MCF 10A (cell line): ENCODE measurements at places on chromosomes 4 and X. TPM values are rescaled to one million over a fixed set of nuclear protein-coding genes. Genes with fewer than 3 reads are reported as not detected.

DNA sequence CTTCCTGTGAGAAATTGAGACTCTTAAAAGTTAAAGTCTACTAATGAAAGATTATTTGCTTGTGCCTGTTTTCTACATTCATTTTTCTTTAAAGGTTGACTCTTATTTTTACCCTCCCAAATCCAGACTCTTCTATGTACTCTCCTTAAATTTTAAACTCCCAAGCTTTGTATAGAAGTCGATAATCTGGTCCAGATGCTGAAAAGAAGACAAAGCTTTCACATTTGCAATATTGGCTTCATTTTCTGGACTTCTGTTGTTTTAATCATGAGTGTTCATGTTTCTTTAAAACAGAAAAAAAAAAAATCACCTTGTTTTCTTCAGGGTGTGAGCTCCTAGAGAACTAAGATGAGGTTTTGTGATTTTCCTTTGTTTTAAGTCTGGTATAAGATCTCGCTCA lies 53.2 kb upstream of the TBC1D14 start:
- H3K27me3 ChIP-seq: no peaks in the 10 kb centered on the region
- H3K4me1 ChIP-seq: peaks cover 10% of the 10 kb centered on the region
- DNase-seq: no peak
- H3K36me3 ChIP-seq: peaks cover 44% of the 10 kb centered on the region
- no peak overlapping the region for H3K27ac ChIP-seq
- no peak overlapping the region for H3K4me3 ChIP-seq

DNA sequence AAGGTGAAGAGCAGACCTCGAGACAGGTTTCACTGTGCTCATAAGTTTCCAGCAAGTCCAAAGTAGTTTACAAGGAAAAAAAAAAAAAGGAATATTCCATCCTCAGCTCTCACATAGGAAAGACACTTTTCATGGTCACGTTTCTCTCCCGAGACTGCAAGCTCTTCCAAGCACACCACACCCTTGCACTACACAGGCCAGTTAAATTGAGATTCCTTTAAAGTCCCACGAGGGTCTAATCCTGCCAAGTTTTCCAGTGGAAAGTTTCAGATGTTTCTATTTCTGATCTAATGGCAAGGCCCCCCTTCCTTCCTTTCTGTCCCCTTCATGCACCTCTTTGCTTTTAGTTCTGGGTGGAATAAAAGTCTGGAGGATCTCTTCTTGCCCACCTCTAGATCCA lies 67.9 kb upstream of the PCDH19 start:
- H3K4me3 ChIP-seq: no peak overlapping the region
- no peaks in the 10 kb centered on the region for H3K4me1 ChIP-seq
- H3K36me3 ChIP-seq: no peaks in the 10 kb centered on the region
- DNase-seq: no peak
- no peak overlapping the region for H3K27ac ChIP-seq
- H3K27me3 ChIP-seq: peaks cover 34% of the 10 kb centered on the region

- H3K27ac ChIP-seq: no peak overlapping the region
- H3K4me3 ChIP-seq: no peak overlapping the region
- H3K27me3 ChIP-seq: peaks cover 27% of the 10 kb centered on the region
- H3K4me1 ChIP-seq: no peaks in the 10 kb centered on the region
- H3K36me3 ChIP-seq: peaks cover 6% of the 10 kb centered on the region
Observed at GRCh38 chr4:7638489-7638888, 203.8 kb upstream of the PSAPL1 start.

- no peak overlapping the region for H3K27ac ChIP-seq
- no peak for DNase-seq
- H3K27me3 ChIP-seq: no peaks in the 10 kb centered on the region
- peaks cover 7% of the 10 kb centered on the region for H3K4me1 ChIP-seq
Observed at GRCh38 chr4:36326476-36327029, 45.1 kb downstream of the DTHD1 start.

Gene MAGEA1
- total RNA-seq: not detected in 2 replicates

Gene EMCN
- not detected in 2 replicates for total RNA-seq

Gene SPATA4
- total RNA-seq: 0.21 and 0.44 TPM in 2 replicates

Gene ARHGAP36
- not detected in 2 replicates for total RNA-seq

Gene GALNTL6
- total RNA-seq: not detected in 2 replicates

Gene ANK2
- 37.4 and 41.2 TPM in 2 replicates for total RNA-seq
